ENCODE measurements at places on chromosomes 16 and 17.

- DNase-seq, result no peak
These were observed 62.4 kb downstream of the PECAM1 start for GRCh38 chr17:64328036-64328858.

GRCh38 chr16:31376705-31377104 is 16.4 kb upstream of the ITGAD start:
- no peak for DNase-seq

DNA sequence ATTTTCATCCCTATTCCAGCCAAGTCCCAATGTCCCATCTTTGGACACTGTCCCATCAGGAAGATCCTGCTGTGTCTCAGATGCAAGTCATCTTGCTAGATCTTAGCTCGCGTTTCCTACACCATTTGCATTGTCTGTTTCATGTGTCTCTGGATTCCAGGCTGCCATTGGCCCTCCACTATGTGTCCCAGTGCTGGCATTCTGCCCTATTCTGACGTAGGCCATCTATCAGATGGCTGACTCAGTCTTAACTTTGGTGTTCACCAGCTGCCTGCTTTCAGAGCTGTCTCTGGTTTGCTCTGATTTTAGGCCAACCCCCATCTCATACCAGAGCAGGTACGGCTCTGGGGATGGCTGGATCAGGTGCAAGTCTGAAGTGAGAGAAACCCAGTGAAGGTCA is 300.9 kb upstream of the ASIC2 start:
- no peak for DNase-seq

GRCh38 chr16:53714205-53715022 is 10.5 kb downstream of the FTO start:
- DNase-seq, result no peak

- DNase-seq, result no peak
These were observed 11.5 kb downstream of the DYNLRB2 start for GRCh38 chr16:80552277-80552676.

DNA sequence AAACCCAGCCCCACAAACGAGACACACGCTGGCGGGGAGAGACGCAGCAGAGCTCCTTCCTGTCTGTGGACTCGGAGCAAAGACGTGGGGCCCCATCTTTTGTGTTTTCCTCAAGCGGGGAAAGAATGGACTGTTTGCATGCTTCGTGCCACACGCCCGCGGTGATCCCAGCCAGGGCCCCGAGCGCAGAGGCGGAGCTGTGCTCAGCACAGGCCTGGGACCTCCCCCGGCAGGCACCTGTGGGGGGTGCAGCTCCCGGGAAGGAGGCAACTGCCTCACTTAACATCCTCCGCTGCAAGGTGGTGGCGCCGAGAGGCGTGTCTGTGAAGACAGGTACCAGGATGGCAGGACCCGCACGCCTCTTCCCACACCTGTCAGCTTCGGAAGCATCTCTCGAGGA is 19.1 kb downstream of the TRARG1 start:
- DNase-seq, result no peak

GRCh38 chr17:81406117-81406953 is 11.1 kb downstream of the BAHCC1 start:
- DNase-seq, result no peak

DNA sequence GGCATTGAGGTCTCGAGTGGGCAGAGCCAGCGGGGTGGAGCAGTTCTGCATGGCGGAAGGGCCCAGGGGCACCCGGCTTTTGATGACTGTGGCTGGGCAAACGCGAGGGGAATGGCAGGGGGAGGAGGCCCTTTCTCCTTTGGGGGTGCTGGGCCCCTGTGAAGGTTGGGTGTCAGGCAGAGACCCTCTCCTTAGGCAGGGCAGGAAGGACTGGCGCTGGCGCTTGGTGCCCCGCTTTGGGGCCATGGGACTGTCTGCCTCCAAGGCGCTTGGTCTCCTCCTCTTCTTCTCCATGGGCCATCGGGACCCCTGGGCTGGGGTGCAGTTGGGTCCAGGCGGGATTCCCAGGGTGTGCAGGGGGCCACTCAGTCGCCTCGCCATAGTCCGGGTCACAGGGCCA is 12.8 kb upstream of the GFAP start:
- DNase-seq, result no peak

DNA sequence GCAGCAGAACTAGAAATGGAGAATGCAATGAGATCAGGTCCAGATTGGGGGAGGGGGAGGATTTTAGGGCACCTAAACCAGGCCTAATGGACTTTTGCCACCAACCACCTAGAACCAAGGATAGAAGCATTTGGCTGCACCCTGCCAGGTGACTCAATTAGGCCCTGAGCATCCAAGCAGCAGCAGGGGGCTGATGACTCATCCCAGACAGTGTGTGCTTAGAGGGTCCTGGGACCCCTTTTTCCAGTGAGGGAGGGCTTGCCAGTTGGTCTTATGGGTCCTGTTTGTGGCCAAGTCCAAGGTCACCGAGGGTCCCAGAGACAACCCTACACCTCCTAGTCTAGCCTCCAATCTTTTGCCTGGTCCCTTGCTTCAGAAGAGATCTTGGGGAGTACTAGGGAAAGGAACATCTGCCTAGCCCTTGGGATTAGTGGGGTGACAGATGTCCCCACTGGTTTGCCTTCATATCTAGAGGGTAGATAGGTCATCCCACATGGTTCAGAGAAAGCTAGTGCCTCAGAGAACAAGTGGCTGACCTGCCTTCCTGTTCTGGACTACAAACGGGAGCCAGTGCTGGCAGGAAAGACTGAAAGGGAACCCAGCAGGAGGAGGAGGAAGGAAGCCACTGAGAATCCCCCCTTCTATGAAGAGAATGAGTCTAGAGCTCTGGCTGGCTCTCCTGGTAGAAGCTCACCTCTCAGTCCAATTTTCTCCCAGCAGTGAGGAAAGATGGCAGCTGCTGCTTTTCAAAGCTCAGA is 1.6 kb upstream of the TBKBP1 start:
- no peak for DNase-seq

GRCh38 chr17:9766970-9767369 is 24.4 kb downstream of the DHRS7C start:
- DNase-seq, result no peak

- no peak for DNase-seq
These were observed 21.0 kb downstream of the SDR42E2 start for GRCh38 chr16:22183335-22183734.

- no peak for DNase-seq
These were observed 3.7 kb downstream of the GUCY2D start for GRCh38 chr17:8005967-8006730.

DNA sequence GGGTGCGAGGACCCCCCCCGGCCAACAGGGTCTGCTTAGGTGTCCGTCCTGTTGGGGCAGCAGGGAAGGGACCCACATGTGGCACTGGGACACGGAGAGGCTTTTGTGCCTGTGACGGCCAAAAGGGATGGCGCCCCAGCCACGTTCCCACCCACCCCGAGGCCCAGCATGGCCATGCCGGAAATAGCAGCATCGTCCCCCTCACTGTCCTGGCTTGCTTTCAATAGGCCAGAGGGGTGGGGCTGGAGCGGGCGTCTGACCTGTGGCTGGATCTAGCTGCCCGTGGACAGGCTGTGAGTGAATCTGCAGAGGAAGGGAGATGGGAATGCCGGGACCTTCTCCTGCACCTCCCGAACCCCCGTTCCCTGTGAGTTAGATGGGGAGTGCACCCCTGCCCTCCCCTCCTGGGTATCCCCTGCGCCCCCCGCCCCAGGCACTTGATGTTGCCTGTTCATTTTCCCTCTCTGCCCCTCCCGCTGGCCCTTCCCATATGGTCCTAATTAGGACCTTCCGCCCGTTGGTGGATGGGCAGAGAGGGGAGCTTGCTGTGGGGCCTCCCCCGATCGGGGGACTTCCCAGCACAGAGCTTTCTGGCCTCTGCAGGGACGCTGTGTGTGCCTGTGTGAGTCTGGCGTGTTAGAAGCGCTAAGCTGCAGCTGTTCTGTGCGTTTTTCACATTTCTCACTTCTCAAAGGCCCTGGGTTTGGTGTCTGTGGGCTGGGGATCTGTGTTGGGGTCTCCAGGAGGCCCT is 292.8 kb downstream of the SEC14L1 start:
- DNase-seq, result no peak

DNA sequence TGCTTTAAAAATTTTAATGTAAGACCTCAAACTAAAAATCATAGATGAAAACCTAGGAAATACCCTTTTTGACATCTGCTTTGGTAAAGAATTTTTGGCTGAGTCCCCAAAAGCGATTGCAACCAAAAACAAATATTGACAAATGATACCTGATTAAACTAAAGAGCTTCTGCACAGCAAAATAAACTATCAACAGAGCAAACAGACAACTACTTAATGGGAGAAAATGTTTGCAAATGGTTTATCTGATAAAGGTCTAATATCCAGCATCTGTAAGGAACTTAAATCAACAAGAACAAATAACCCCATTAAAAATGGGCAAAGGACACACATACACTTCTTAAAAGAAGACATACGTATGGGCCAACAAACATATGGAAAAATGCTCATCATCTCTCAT is 242.5 kb downstream of the BCAS3 start:
- no peak for DNase-seq

DNA sequence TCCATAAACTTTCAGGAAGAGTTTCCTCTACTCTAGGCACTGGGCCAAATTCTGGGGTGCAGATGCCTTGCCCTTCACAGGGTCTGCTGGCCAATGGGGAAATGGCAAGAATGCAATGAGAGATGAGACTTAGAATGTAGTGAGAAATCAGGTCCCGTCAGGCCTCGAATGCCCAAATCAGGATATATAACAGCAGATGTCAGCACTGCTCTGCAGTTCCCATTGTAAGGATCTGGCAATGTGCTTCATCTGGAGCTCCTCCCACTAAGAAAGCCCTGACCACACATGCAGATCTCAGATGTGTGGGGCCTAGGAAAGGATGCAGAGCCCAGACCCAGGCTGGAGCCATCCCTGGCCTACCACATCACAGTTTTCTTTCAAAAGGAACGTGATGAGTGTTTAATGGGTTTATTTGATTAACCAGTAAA is 13.9 kb upstream of the LPCAT2 start:
- DNase-seq, result peak; percentile 14

GRCh38 chr17:46159686-46160085 is 33.5 kb downstream of the KANSL1 start:
- DNase-seq, result no peak

DNA sequence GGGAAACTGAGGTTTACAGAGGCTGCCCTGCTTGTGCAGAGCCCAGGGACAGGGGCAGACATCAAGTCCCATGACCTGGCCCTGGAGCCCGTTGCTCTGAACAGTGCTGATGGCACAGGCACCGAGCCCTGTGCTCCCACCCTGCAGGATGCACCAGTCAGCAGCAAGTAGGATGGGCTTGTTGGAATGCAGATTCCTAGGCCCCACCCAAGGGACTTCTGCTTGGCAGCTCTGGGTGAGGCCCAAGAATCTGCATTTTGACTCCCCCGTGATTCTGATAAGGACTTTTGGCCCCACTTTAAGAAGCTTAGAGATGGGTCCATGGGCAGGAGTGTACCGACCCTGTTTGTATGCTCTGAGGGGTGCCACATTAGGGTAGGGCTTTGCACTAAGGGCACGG is 23.3 kb downstream of the LASP1 start:
- no peak for DNase-seq

- DNase-seq, result no peak
These were observed 139.4 kb downstream of the ZFHX3 start for GRCh38 chr16:72908362-72909167.

- no peak for DNase-seq
These were observed 11.3 kb upstream of the RBFOX3 start for GRCh38 chr17:79622122-79622601.

DNA sequence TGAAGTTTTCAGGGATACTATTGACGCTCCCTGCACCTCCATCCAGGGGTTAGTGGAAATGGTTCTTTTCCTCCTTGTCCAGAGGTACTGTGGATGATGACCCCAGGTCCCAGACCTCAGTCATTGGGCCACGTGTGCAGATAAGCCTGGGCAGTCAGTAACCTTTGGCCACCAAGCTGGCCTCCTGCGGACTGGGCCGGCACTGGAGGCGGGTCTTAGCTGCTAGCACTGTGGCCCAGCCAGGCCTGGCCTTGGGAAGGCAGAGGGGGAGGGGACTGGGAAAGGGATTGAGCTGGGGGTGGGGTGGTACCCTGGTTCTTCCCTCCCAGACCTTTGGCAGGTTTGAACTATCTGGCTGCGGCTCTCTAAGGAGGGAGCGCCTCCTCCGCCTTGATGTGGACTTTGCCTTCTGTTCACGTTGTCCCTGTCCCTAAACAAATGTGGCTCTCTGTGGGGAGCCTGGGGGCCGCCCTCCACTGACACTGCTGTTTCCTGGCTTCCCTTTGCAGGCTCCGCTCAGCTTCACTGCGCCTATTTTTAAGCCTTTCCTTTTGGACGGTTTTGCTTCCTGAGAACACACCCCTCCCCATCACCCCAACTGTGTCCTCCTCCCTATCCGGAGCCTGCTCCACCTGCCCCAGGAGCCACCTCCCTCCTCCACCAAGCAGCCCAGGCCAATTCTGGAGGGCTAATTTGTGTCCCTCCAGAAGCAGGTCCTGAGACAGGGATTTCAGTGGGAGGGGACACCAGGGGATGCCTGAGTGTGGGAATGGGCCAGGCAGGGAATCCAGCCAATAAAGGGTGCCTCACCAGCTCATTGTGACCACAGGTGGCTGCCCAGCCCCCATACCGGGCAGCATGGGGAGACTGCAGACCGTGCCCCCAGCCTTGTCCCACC is 251.9 kb downstream of the SEC14L1 start:
- peak; percentile 98 for DNase-seq

DNA sequence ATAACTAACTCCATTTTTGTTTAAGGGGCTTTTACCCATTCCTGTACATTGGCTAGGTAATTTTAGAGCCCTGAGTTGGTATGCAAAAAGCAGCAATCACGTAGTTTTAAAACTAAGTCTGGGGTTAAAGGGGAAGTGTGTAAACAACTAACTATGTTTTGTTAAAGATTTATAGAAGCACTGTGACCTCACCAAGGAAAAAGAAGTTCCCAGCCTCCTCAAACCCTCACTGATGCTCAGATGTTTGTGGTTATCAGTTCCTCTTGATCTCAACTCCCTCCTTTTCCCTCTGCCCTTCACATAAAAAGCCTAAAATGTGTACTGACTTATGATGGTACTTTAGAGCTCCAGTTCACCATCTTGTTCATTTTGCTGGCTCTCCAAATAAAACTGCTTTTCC is 119.9 kb upstream of the IRX6 start:
- DNase-seq, result no peak

DNA sequence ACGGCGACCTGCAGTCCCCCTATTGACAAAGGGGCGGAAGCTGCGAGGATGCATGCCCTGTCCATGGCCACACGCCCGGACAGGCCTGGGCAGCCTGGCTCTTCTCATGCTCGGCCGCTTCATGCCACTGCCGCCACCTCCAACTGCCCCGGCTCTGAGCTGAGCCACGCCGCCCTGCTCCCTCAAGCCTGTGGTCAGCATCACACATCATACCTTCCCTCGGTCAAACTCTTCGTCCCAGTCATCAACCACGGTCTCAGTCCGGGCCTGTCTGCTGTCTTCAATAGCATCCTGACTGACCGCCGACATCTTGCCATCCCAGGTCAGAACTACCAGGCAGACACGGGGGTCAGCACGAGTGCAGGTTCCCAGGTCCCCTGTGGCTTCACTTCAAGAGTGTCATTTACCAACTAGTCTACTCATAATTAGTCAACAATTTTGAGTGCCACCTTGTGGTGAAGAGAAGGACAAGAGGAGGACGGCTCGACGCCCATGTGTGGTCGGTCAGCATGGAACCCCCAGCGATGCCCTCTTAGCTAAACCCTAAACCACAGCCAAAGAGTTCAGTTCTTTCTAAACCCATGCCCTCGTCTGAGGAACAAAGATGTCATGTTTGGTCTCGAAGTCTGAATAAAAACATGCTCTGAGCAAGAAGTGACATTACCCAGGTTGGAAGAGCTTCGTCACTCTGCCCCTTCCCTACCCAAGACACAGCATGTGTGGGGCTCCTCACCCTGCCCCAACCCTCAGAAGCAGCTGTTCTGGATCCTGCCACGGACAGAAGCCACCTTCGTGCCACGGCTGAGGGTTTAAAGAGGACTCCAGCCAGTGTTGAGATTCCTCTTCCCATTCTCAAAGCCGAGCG is 16.9 kb upstream of the CYTH1 start:
- DNase-seq, result peak; percentile 56

- DNase-seq, result peak; percentile 69
These were observed 889 bp upstream of the ZNF423 start for GRCh38 chr16:49856672-49857330.

All from cerebellar cortex (tissue), 1 donor.